Left lung (tissue), 14 donors: ENCODE measurements at places on chromosomes 3 and 15. TPM values are rescaled to one million over a fixed set of nuclear protein-coding genes. Genes with fewer than 3 reads are reported as not detected.

DNA sequence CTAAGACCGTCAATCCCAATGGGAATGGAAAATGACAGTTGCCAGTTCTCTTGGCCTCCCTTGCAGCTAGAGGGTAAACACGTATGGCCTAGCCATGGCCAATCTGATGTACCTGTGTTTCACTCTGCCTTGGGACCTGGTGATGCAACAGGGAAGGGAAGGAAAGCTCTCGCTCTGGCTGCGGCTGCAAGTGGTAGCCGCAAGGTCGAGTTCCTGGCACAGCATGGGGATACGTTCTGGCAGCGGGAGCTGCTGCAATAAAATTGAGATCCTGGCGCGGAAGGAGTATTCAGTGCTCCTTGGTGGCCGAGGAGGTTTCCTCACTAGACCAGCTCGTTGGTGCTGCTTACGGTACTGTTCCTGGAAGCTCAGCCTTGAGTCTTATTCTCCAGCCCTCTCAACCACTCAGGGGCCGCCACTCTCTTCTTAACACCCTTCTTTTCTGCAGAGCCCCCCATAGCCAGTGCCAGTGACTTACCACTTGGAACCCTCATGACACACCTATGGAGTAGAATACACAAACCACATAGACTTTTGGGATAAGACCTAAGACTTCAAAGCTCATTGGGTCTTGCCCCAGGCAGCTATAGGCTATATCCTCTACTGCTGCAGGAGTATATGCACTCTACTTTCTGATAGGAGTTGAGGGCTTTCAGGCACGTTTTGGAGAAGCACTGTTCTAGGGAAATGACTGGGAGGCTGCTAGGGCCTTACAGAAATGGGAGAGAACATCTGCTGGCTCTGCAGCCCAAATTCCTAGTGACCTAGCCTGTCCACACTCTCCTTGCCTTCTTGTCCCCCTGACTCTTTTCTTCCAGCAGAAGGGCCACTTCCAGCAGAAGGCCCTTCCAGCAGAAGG is 2.7 kb downstream of the KY start:
- DNase-seq: no peak
- H3K27me3 ChIP-seq: peaks cover 24% of the 10 kb centered on the region
- H3K4me3 ChIP-seq: no peak overlapping the region
- H3K36me3 ChIP-seq: no peaks in the 10 kb centered on the region
- H3K4me1 ChIP-seq: peaks cover 15% of the 10 kb centered on the region

DNA sequence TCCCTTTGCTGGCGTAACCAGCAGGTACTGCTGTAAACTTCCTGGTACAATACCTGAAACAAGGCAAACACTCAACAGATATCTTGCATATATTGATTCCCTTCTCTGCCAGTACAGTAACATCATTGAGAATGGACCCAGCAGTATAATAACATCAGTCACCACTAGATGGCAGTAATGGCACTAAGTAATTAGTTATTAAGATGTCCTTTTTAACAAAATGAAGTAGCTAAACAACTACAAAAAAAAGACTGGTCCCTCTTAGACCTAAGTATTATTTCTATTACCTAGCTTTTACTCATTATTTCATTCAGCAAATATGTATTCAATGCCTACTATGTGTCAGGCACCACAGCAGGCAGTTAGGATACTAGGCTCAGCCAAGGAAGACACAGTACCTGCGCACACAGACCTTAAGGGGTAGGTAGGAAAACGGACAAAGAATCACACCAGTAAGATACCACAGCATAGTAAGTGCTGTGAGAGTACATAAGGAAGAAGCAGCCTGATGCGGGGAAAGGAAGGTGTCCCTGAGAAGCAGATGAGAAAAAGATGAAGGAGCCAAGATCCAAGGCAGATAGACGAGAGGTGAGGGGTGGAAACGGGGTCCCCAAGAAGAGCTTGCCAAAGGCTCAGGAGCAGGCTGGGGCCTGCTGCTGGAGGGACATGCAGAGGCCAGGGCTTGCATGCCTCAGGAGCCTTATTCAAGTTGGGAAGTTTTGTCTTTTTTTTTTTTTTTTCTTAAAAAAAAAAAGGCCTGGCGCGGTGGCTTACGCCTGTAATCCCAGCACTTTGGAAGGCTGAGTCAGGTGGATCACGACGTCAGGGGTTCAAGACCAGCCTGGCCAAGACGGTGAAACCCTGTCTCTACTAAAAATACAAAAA is 102.7 kb upstream of the CHD2 start:
- H3K4me3 ChIP-seq: no peak overlapping the region
- peaks cover 30% of the 10 kb centered on the region for H3K4me1 ChIP-seq
- no peaks in the 10 kb centered on the region for H3K36me3 ChIP-seq

GRCh38 chr3:30269751-30270445 is 336.5 kb upstream of the TGFBR2 start:
- no peak overlapping the region for H3K27ac ChIP-seq
- no peak for DNase-seq
- H3K4me3 ChIP-seq: no peak overlapping the region
- no peaks in the 10 kb centered on the region for H3K36me3 ChIP-seq
- no peaks in the 10 kb centered on the region for H3K27me3 ChIP-seq

- no peaks in the 10 kb centered on the region for H3K36me3 ChIP-seq
- DNase-seq: no peak
- no peak overlapping the region for H3K27ac ChIP-seq
- H3K4me3 ChIP-seq: no peak overlapping the region
- H3K4me1 ChIP-seq: no peaks in the 10 kb centered on the region
Measured at GRCh38 chr3:89165636-89166263, 58.3 kb downstream of the EPHA3 start.

DNA sequence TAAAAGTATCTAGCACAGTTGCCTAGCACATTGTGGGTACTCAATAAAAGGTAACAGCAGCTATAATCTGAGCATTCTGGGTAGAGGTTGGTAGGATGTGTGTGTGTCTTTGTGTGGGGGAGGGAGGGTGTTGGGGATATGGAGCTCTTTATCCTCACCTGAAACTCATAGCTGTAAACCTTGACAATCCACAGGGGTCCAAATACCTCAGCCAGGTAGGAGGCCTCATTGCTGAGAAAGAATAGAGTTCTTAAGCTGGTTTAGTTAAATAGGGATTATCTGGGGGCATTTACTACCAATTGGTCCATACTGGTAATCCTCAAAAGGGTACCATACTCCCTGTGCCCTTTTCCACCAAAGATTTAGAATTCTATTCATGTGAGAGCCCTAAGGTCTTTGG is 3.9 kb downstream of the SERF2 start:
- peaks cover 25% of the 10 kb centered on the region for H3K4me1 ChIP-seq
- no peak for DNase-seq
- no peaks in the 10 kb centered on the region for H3K27me3 ChIP-seq
- H3K4me3 ChIP-seq: no peak overlapping the region

DNA sequence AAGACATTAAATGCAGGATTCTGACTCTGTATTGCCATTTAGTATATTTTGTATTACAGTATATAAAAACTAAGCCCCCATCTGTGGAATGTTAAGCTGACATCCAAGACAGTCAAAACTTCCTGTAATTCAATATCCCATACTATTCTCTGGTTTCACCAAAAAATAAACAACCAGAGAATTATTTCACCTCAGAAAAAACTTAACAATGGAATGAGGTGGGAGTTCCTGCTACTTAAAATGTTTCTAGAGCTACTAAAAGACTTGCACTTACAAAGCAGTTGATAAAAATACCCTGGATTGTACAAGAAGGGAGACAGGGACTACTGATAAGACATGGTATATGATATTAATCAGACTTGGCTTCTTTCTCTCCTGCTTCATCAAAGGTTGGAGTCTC is 8.3 kb downstream of the ARL13B start:
- peak overlapping the region; percentile 22 for H3K27ac ChIP-seq
- H3K4me3 ChIP-seq: no peak overlapping the region
- H3K4me1 ChIP-seq: no peaks in the 10 kb centered on the region

DNA sequence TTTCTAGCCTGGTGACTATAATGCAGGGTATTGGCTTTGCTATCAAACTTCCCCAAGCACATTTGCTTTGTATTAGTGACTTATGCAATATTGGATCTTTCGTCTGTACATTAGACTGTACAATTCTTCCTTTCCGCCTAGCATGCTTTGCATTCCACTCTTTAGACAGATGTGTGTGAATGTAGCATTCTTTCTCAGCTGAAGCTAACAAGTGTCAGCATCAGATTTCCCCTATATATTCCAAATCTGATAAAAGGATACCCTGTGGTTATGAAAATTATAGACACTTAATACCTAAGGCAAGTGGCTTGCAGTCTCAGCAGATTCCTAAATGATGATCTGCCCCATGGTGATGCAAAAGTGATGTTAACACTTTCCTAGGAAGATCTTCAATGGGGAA is 360.1 kb downstream of the CNTN4 start:
- H3K4me1 ChIP-seq: no peaks in the 10 kb centered on the region
- no peaks in the 10 kb centered on the region for H3K36me3 ChIP-seq
- H3K27me3 ChIP-seq: no peaks in the 10 kb centered on the region
- no peak overlapping the region for H3K27ac ChIP-seq

Gene AMT
- 5.9 TPM for total RNA-seq

Gene SLC27A2
- 2.0 TPM for total RNA-seq
